Mesendoderm (in vitro differentiated cells): ENCODE measurements at places on chromosomes 16 and 17.

DNA sequence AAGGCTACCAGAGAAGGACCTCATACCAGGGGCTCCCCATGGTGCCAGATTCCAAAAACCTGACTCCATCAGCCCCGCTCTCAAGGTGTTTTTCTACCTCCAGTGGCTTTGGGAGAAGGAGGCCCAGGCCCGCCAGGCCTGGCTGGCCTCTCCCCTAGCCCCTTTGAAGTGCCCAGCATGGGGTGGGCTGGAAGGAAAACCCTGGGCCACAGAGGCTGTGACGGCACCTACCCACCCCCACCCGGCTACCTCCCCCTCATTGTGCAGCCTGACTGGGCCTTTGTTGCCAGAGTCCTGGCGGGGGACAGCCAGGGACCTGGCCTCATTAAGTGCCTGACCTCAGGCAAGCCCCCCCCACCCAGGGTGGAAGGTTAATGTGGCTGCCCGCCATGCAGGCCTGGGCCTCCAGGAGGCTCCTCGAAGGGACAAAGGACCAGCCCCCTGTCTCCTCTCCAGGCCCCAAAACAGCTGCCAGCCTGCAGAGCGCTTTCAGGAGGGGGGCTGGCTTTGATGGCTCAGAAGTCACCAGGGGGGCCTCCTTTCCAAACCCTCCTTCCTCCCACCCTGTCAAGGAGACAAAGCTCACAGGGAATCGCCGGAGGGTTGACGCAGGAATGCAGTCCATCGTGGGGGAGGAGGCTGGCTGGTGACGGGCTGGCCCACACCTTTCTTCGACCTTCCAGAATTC, 159.4 kb downstream of the ZNF423 start:
- peak; percentile 97 for DNase-seq

DNA sequence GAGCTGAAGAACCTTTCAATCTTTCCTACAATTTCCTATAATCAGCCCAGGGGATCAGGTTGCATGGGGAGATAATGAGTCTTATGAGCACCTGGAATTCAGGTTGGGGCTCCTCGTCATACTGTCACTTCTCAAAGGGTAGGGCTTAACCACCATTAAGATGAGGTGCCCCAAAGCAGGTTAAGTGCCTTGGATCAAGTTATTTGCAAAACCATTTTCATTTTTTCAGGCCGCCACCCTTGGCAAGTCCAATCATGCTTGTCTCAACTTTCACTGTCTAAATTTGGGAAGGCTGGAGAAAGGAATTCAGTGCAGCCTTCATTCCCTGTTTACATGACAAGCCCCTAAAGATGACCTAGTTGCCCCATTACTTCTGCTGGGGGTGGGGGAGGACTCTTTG, 44.9 kb upstream of the TANGO6 start:
- no peak for DNase-seq

GRCh38 chr16:66247516-66248481, 118.7 kb upstream of the CDH5 start:
- no peak for DNase-seq

DNA sequence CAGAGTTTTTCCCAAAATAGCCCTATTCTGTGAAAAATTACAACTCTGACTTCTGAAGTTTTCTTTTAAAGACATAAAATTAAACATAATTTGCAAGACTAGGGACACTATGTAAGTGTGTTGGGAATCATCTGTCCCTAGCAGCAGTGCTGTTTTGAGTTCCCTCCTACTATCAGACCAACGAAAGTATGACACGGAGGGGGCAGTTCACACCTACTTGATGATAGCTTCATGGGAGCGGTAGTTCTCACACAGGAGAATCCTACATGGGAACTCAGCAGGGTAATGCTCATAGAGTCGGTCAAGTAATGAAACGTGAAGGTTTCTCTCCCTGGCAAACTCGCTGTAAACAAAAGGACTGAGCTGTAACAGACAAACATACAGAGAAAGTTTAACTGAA, 96.6 kb downstream of the HELZ start:
- DNase-seq, result peak; percentile 52

GRCh38 chr17:48307814-48308411, 122.1 kb downstream of the SKAP1 start:
- peak; percentile 64 for DNase-seq

DNA sequence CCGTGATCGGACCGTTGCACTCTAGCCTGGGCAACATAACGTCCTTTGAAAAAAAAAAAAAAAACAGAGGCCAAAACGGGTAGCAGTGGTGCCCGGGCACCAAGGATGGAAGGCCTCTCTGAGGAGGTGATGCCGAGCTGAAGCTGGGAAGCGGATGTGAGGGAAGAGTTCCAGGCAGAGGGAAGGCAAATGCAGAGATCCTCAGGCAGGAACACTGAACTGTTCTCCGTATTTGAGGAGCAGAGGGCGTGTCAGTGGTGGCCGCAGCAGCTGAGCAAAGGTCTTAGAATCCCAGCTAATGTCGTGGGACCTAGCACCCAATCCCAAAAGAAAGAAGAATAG, 656 bp upstream of the KCTD13 start:
- DNase-seq, result no peak

GRCh38 chr17:38465391-38466345, 37.4 kb downstream of the ARHGAP23 start:
- no peak for DNase-seq

- DNase-seq, result no peak
These were observed 271.8 kb downstream of the CPPED1 start for GRCh38 chr16:12531937-12532336.

- DNase-seq, result no peak
These were observed 8.9 kb downstream of the ADAD2 start for GRCh38 chr16:84199861-84200260.

- DNase-seq, result no peak
These were observed 25.5 kb upstream of the ZNF750 start for GRCh38 chr17:82865274-82865673.

DNA sequence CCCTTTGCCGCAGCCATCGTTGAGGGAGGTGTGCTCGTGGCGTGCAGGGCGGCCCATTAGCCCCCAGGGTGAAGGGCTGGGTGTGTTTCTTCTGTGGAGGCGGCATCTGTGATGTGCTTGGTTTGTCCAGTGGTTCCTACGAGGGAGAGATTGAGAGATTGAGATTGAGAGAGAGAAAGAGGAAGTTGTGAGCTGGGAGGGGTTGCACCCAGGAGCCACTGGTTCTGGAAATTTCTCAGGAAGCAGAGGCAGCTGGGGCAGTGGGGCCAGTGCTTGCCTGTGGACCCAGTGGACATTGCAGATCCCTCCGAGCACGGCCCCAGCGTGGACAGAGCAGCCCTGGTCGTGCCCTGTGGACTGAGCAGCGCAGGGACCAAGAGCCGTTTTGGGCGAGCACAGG, 72.0 kb upstream of the ZNF750 start:
- no peak for DNase-seq

GRCh38 chr17:77487677-77488530, 347.1 kb downstream of the SEC14L1 start:
- no peak for DNase-seq

DNA sequence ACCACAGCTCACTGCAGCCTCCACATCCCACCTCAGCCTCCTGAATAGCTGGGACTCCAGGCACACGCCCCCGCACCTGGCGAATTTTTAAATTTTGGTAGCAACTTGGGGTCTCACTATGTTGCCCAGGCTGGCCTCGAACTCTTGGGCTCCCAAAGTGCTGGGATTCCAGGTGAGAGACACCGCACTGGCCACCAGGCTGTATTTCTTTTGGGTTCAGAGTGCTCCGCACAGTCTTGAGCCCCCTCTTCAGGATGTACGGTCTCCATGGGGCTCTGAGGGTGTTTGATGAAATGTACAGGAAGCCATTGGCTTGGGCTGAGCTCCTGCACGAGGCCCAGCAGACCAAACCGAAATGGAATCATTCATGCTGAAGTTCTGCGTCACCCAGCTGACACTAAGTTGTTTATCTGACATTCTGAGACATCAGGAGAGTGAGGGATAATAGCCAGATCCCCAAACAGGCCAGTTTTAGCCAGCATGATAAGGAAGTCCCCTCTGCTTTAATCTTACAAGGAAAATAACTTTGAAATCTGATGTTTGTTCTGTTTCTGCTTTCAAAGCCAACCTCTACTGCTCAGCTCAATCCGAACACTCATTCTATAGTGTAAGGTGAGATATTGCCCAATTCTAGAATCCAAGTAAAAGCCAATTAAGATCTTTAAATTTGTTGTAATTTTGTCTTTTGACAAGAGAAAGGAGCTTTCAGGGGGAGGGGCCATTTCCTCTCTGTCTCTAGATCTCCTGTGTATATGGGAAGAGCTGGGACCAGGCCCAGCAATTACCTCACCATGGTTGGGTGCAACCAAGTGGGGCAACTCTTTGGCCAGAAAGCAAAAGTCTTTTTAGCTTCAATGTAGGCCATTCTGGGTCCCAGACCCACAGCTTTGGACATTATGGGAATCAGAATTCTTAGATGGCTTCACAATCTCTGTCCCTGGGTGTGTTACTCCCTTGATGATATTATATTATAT, 23.7 kb downstream of the GPR142 start:
- no peak for DNase-seq

DNA sequence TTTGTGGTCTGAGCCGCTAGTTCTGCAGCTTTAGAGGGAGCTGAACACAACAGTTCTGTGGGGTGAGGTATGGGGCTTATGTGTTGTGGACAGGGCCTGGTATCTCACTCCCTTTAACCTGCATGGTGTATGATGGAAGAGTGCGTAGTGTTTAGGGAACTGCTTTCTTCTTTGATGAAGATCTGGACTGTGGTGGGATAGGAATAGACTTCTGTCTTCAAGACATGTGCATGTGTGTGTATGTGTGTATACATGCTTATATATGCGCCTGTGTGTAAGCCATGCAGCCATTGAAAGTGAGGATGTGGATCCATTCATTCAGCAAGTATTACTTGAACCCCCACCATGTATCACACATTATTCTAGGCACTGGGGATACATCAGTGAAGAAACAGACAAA, 114.8 kb upstream of the TMEM97 start:
- no peak for DNase-seq

GRCh38 chr17:56173958-56174835, 20.9 kb downstream of the ANKFN1 start:
- peak; percentile 25 for DNase-seq

DNA sequence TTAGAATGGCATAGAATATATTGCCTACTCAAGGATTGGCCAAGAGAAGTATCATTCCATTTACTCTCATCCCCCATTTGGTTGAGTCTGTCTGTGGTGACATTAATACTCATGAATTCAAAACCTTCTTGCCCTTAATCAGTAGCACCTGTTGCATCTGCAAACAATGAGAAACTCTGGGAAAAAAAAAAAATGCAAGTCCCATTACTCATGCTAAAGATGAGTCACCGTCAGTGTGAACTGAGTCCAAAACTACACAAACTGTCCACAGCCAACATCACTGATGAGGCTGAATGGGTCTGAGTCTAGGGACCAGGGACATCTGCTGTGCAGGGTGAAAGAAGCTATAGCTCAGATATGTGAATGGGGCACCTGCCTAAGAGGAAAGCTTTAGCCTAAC, 96.9 kb upstream of the ADAMTS18 start:
- DNase-seq, result no peak

DNA sequence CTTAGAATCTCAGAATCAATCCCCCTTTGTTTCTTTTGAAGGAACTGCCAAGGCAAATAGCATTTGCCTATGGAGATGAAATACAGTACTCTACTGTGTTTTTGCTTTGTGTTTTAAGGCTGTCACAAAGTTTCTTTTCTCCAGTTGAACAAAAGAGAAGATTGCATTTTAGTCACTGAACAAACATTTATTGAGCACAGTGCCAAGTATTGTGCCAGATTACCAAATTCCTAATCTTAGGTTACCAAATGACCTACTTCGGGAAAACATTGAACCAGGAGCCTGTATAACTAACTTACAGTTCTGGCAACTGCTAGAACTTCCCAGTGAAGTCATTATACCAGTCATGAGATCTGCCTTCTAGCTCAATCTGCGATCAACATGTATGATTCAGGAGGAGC, 3.0 kb upstream of the UBB start:
- DNase-seq, result no peak

GRCh38 chr17:7992924-7993323, 9.5 kb upstream of the GUCY2D start:
- DNase-seq, result peak; percentile 70

DNA sequence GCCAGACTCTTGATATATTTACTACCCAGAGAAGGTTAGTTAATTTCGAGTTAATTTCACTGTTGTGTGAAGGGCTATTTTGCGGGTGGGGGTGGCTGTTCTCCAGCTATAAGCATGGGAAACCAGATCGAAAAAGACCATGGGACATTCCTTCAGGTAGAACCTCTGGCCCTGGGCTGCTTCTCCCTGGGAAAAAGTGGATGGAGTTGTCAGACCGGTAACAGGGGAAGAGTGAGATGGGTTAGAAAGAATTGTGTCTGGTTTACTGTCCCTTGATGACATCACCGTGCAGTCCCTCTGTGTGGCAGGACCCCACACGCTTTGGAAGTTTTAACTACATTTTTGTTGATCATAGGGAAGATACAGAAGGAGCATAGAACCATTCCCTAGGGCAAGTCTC, 296.3 kb downstream of the RBFOX1 start:
- DNase-seq, result no peak

- DNase-seq, result no peak
These were observed 534 bp downstream of the ARL2BP start for GRCh38 chr16:57245472-57246113.

DNA sequence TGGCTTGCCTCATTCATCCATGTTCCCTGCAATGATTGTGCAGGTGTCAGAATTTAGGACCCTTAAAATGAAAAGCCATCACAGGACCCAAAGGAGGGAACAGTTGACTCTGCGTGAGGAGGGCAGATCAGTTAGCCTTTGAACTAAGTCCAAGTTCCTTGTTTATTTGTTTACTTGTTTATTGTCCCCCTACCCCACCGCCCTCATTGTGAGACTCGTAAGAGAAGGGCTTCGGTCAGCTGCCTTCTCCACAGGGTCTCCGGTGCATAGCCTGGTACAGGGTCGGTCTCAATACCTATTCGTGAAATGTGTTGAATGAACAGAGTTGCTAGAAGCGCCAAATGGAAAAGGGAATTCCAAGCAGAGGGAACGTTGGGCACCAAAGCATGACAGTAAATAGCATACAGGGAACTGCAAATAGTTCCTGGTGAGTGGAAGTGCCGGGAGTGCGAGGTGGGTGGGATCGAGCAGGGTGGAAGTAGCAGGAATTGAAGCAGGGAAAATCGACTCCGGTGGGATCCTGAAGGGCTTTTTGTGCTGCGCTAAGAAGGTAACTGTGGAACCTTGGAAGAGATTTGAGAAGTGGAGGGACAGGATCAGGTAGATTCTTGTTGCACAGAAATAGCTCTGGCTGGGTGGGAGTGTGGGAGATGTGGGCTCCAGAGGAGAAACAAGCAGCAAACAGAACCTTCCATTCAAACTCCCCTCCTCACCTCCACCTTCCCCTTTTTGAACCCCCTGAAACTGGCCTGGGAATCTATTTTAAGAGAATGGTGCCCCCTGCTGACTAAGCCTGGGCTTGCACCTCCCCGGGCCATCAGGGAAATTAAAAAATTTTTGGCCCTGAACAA, 12.7 kb downstream of the SLC35B1 start:
- DNase-seq, result no peak
